Activated gamma-delta T cell (primary cell): ENCODE measurements at places on chromosomes 2 and 18.

DNA sequence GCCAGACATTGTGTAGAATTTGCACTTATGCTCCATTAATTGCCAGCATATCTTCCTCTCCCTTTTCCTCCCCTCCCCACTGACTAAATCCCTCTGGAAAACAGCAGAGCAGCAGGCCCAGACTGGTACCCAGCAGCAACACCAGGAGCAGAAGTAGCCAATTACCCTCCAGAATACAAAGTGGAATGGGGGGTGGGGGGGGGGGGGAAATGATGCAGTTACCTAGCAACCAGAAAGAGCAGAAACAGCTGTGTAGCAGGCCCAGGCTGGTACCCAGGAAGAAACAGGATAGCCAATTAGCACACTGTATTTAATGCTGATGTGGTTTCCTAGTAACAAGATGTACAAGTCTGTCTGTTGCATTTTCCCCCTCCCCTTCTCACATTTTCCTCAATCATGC lies 52.3 kb downstream of the KLF7 start:
- no peak for DNase-seq

DNA sequence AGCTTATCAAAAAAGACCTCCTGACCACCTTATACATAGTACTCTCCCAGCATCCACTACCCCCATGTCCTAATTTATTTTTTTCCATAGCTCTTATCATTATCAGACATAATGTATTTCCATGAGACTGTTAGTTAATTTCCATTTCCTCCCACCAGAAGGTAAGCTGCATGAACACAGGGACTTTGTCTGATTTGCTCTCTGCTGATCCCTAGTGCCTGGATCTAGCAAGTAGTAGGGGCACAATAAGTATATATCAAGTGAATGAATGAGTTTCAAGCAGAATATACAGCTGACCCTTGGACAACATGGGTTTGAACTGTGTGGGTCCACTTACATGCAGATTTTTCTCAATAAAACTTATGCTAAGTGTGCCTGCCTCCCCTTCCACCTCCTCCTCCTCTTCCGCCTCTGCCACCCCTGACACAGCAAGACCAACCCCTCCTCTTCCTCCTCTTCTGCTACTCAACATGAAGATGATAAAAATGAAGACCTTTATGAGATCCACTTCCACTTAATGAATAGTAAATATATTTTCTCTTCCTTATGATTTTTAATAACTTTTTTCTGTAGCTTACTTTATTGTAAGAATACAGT lies 53.8 kb downstream of the CTAGE1 start:
- no peak for DNase-seq

DNA sequence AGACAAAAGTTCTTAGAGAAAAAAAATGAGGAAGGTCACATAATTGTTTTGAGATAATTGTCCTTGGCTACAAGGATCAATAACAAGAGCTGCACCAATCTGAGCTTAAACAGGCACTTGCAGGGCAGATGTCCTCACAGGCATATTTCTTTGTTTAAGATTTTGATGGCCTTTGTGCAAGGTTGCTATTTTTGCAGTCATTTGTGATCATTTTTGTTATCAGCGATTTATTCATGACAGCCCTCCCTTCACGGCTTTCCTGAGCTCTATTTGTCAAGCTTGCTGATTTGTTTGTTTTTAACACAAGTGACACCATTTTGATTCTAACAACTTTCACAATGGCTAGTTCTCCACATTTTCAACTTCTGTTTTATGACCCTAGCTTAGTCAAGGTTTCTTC lies 418.6 kb upstream of the REG3G start:
- no peak for DNase-seq

GRCh38 chr2:230868161-230868946 lies 3.6 kb downstream of the ITM2C start:
- no peak for DNase-seq

DNA sequence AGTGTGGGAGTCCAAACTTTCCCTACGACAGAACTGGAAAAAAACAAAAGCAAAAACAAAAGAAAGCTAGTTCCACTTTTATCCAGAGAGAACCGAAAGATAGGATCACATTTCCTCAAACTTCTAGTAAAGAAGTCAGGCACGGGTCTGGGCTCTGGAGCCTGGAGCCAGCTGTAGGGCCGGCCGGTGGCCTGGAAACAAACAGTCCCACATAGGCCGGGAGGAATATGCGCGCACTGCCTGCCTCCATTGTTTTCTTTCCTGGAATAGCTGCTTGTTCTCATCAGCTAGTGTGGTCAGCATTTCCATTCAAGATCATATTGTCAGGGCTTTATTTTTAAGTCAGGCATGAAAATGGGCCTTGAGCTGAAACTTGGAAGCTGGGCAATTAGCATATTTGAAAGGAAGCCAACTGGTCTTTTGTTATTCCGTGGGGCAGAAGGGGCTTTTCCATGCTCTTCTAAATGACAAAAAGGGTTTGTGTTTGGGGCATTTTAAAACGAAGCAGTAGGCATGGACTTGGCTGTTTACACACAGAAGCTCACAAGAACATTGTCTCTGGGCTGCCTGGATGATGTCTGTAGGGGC lies 58.7 kb upstream of the RFX8 start:
- no peak for DNase-seq

DNA sequence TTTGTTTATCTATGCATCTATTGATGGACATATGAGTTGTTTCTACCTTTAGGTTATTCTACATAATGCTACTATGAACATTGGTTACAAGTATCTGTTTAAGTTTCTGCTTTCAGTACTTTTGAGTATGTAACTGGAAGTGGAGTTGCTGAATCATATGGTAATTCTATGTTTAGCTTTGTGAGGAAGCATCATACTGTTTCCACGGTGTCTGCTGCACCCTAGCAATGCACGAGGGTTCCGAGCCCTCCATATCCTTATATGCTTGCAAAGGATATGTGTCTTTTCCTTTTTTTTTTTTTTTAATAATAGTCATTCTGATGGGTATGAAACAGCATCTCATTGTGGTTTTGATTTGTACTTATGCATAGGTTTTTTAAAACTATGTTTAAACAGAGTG lies 83.7 kb downstream of the FMNL2 start:
- no peak for DNase-seq

- no peak for DNase-seq
Observed at GRCh38 chr18:32582455-32582854, 111.8 kb upstream of the GAREM1 start.

GRCh38 chr2:223604231-223604630 lies 2.1 kb upstream of the SCG2 start:
- DNase-seq: no peak

DNA sequence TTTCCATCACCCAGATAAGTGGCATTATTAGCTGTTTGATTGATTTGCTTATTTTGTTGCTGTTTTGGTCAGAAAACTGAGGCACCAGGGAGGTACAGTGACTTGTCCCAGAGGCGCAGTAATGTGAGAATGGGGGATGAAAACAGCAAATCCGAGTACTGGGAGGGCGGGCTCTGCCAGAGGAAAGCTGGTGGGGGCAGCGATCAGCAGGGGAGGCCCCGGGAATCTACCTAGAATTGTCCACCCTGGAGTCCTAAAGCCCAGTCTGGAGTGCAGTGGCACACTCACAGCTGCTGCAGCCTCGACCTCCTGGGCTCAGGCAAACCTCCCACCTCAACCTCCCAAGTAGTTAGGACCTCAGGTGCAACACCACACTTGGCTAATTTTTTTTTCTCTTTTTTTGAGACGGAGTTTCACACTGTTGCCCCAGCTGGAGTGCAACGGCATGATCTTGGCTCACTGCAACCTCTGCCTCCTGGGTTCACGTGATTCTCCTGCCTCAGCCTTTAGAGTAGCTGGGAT lies 17.0 kb upstream of the PTMA start:
- no peak for DNase-seq

GRCh38 chr2:157468931-157469708 lies 25.2 kb upstream of the CYTIP start:
- no peak for DNase-seq

DNA sequence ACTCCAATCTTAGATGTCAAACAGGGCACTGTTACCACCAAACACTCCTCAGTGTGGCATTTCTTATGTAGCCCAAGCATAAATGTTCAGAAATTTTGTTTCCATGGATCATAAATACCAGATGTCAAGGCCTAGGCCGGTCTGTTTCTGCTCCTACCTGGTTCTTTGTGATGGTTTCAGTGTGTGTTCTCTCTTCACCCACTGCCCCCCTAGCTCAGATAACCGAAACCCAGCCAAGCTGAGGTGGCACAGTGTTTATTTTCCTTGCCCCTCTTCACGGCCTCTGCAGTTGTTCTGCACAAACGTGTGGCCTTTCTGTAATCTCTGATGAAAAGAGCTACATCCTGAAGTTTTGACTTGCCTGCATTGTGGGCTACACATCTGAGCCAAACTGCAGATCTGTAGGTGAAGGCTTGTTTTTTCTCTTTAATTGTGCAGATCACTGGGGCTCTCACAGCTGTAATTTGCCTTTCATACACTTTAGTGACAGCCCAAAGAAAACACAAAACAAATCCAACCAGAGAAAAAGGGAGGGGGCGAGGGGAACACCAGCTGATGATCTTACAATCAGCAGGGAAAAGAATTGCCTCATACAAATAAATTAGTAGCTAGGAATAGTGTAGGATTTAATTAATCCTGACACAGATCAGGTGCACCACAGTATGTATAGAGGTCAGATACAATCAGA lies 99.1 kb downstream of the NRP2 start:
- no peak for DNase-seq

GRCh38 chr2:27638037-27638637 lies 9.3 kb downstream of the GPN1 start:
- DNase-seq: no peak

DNA sequence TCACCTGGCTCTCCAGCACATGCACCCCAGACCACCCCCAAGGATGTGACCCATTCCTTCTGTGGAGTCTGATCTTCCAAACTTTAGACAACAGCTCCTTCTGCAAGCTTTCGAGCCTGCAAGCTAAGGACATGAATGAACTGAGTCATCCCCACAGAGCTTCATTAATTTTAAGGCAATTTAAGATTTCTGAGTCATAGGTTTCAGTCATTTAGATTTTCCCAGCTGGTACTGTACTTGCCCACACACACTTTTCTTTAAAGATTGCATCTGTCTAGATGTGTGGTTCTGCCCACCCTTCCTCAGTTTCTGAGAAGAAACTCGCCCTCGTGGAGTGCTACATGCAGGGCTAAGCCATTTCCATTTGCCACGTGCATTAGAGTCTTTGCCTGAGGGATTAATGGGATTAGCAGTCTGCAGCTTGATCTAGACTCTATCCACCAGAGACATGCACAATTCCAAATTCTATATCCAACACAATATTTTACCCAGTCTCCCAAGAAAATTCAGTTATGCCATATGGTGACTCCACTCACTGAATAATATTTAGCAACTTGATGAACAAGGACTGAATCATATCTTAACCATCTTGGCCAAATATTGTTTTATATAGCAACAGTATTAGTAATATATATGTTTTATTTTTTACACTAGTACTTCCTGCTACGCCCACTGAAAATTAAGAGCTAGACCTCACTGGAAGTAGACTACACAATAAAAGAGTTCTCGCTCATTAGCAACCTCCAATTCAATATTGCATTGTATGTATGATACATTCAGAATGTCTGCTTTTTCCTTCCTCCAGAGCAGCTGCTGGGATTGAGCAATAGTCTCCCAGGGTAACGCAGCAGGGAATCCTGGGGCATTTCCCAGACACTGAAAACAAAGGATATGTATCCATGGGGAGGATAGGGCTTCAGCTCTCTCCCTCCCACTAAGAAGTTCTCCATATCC lies 14.3 kb upstream of the TRIB2 start:
- DNase-seq: no peak

GRCh38 chr2:117917223-117917917 lies 96.5 kb downstream of the CCDC93 start:
- DNase-seq: no peak

DNA sequence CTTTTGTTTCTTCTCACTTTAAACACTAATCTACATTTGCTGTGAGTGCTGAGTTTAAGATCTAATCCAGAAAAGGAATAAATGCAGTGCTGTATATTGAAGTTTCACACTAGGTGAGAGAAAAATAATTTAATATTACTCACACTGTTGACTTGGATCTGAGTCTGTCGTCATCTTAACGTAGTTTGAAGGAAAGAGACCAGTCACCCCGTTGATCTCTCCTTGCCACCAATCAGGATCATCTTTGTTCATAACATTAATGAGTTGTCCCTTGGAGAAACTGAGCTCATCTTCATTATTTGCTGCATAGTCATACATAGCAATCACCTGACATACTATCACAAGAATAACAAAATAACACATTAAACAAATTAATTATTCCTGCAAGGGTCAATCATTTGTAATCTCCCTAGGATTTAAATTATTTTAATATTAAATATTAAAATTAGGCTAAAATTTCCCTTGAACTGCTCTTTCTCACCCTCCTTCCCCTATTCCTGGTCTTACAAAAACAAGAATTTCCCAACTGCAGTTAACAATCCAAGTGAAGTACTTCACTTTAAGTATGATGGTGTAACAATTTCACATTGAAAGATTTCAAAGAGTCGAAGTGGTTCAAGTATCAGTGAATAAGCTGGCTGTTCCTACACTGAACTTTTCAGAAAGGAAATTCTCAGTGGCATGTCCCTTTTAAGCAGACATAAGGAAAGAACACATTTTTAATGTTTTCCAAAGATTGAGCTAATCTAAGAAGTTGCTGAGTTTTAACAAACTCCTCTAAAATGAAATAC lies 71.3 kb downstream of the FAM228A start:
- no peak for DNase-seq

DNA sequence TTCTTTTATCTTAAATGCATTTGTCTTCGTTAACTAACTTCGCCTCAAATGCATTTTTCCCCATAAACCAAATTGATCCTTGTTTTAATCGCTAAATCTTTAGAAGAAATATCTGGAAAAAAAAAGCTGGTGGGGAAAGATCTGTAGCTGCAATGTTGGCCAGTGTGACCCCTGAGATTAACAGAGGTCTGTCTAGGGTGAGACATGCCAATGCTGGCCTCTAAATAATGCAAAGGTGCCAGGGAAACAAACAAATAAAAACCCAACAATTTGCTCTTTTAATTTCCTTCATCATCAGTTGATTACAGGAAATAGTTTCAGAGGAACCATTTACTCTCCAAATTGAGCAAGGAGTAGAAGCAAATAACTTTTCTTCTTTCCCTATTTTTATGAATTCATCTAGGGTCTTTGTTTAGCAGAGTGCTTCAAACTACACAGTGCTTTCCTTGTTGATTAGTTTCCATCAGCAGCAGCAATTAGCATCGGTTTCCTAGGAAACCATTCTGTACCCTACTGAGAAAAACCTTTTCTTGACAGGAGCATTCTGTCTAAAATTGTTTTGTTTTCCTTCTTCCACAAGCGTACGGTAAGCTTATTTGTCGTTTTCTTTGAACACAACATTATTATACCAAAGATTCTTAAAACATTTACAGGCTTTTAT lies 100.5 kb upstream of the UNC80 start:
- DNase-seq: no peak

DNA sequence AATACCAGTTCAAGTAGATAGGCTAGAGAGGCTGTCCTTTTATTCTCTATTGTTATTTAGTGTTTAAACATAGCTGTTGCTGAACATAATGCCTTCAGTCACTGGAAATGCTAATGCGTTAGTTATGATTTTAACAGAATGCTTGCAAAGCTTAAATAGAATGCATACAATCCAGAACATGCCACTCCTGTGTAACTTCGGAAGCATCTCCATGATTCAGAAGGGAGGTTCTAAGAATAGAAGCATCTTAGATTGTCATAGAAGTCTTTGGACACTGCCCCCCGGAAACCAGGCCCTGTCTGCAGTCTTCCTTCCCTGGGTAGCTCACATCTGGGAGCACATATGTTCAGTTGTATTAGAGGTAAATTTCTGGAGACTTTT lies 73.2 kb downstream of the ZNF532 start:
- no peak for DNase-seq

GRCh38 chr2:81650048-81650971 lies 1345.8 kb upstream of the LRRTM1 start:
- no peak for DNase-seq
